ENCODE measurements at places on chromosomes 5 and 9.

- DNase-seq: no peak
Measured at GRCh38 chr5:1200495-1201326, 684 bp upstream of the SLC6A19 start.

DNA sequence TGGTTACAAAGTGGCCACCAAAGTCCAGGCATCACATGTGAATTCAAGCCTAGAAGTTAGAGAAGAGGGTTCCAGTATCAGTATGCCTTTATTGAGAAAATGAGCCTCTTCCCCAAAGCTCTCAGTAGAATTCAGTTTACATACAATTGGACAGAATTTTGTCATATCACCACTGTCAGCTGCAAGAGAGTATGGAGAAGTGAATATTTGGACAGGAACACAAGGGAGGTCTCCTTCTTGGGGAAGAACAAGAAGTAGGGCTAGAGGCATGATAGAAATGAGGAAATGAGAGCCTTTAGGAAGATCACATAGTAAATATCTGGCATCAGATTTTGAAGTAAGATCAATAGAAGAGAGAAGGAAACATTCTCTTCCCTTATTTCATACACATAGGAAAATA is 27.8 kb upstream of the VLDLR start:
- no peak for DNase-seq

GRCh38 chr5:169374761-169375160 is 73.8 kb upstream of the SLIT3 start:
- DNase-seq: no peak

- DNase-seq: no peak
Measured at GRCh38 chr9:96500696-96501632, 51.0 kb downstream of the HABP4 start.

DNA sequence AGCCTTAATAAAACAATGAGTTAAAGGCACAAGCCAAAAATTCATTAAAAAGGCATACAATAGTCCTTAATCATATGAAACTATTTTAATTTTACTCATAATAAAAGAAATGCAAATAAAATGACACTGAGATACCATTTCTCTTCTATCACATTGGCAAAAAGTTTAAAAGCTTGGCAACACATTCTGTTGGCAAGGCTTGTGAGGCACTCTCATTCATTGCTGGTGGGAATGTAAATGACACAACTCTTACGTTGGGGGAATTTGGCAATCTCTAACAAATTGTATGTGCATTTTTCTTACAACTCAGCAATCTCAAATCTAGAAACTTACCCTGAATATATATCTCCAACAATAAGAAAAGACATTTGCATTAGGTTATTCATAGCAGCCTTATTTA is 111.6 kb downstream of the PRELID2 start:
- no peak for DNase-seq

DNA sequence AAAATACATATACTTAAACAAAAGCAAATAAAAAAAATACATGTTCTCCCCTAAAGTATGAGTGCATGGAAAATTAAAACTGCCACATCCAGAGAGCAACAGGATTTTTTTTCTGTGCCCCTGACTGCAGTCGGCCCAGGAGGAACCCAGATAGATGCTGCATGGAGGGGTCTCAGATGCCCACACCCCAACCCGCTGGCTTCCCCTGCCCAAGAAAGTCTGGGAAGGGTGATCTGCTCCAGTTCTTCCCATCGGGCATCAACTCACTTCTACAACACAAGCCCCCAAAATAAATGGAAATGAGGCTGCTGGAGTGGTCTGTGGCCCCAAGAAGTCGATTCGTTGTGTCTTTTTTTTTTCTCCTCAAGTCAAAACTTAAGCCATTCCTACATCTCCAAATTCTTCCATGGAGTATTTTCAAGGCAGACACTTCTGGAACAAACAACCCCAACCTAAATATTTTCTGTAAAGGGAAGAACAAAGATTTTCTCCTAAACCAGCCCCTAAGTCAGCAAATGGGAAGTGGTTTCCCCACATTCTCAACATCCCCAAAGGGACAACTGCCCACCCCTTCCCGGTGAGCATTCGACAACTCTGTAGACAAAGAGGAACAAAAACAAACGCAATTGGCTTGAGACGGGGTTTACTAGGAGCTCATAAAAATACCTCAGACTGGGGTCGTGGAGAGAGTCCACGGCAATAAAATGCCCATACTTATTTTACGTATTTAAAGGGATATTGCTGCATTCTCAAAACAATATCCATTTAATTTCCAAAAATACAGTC is 46.7 kb downstream of the ROR2 start:
- DNase-seq: no peak

- no peak for DNase-seq
Measured at GRCh38 chr5:172199446-172199845, 5.5 kb downstream of the EFCAB9 start.

DNA sequence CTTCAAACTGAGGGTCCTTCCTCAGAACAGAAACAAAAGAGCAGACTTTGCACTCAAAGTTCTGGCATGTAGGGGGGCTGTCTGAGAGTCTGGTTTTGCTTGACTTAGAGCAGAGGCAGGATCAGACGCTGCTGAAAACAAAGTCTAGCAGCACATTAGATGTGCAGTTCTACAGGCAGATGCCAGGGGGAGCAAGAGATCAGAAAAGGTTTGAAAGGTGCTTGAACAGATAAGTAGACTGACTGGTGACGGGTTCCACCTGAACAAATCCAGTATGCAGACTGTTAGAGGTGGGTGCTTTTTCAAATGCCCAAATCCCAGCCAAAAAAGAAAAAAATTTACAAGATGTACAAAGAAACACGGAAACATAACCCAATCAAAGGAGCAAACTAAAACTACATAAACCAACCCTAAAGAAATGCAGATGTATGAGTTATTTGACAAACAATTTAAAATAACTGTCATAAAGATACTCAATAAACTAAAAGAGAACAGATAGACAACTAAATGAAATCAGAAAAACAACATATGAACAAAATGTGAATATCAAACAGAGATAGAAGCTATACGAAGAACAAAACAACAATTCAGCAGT is 194.7 kb upstream of the FREM1 start:
- no peak for DNase-seq

GRCh38 chr9:111943746-111944145 is 47.1 kb downstream of the UGCG start:
- DNase-seq: no peak

DNA sequence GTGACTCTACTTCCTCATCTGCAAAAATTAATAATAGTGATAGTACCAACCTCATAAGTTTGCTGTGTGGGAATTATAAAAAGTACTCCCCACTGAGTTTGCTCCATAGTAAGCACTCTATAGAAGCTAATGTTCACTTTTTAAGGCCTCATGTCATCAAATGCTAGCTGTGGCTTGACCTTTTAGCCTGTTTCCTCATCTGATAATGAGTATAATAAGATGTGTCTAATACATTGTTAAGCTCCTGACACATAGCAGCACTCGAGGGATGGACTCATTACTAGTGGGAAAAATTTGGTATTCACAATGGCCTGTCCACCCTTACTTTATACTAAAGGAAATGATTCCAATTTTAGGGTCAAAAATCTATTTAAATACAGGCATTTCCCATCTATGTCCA is 26.1 kb upstream of the CAST start:
- DNase-seq: no peak

- no peak for DNase-seq
Measured at GRCh38 chr5:67053229-67053628, 143.4 kb downstream of the CD180 start.

- peak; percentile 66 for DNase-seq
Measured at GRCh38 chr9:128011071-128011817, 30.5 kb upstream of the EEIG1 start.

GRCh38 chr5:173627860-173628392 is 11.5 kb upstream of the BOD1 start:
- no peak for DNase-seq

- DNase-seq: no peak
Measured at GRCh38 chr9:134436911-134437310, 110.7 kb downstream of the RXRA start.

GRCh38 chr9:135216236-135216635 is 128.8 kb downstream of the OLFM1 start:
- no peak for DNase-seq

- DNase-seq: no peak
Measured at GRCh38 chr9:91766315-91767069, 183.5 kb downstream of the ROR2 start.

GRCh38 chr9:114122136-114123027 is 23.3 kb upstream of the KIF12 start:
- DNase-seq: no peak

- no peak for DNase-seq
Measured at GRCh38 chr9:72462340-72462739, 59.1 kb upstream of the TMC1 start.

DNA sequence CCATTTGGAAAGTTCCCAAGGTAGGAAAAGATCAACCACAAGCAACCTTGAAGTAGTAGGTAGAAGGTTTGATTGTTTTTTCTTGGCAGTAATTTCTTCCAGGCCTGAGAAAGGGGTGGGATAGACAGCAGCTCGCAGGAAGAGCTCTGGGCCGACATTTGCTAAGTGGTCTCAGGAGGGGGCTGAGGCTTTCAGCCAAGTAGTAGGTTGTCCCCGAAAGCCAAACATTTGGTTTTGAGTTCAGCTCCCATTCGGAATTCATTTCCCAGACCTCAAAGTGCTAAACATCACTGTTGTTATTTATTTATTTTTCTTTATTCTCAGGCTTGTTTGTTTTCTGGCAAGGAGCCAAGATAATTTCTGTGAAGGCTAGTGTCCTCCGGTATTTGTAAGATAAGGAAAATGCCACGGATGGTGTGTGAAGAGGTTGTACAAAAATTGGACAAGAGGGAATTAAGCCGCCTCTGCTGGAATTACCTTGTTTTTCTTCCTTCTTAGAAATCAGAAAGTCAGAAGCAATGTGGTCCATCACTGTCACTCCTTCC is 112.1 kb downstream of the KIF4B start:
- DNase-seq: no peak

- no peak for DNase-seq
Measured at GRCh38 chr5:14208071-14209021, 65.2 kb downstream of the TRIO start.

GRCh38 chr5:123264394-123264793 is 158.8 kb downstream of the CEP120 start:
- no peak for DNase-seq

GRCh38 chr5:175689147-175689991 is 31.5 kb downstream of the HRH2 start:
- DNase-seq: no peak

- no peak for DNase-seq
Measured at GRCh38 chr5:175489693-175490443, 11.5 kb downstream of the SFXN1 start.

DNA sequence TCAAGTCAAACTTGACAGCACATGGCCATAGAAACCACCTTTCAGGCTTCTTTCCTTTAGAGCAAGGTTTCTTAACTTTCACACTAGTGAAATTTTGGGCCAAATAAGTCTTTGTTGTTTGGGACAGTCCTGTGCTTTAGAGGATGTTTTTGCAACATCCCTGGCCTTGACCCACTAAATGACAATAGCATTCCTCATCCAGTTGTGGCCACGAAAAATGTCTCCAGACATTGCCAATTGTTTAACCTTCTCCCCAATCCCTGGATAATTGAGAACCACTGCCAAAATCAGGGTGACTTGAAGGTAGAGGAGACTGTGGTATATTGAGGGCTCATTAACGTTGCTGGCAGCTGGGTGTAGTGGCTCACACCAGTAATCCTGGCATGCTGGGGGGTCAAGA is 72.0 kb downstream of the ALDH1A1 start:
- no peak for DNase-seq

DNA sequence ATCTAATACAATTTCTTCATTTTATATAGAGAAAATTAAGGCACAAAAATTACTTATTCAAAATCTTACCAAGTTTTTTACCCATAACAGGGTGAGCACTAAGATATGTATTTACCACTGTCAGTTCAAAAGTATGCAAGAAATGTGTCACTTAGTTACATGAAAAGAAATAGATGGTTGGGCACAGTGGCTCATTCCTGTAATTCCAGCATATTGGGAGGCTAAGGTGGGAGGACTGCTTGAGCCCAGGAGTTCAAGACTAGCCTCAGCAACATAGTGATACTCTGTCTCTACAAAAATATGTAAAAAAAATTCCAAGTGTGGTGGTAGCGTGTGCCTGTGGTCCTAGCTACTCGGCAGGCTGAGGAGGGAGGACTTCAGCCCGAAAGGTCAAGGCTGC is 19.4 kb downstream of the YIPF5 start:
- DNase-seq: no peak

- DNase-seq: no peak
Measured at GRCh38 chr5:18546591-18546990, 912.3 kb downstream of the TAF11L14 start.

GRCh38 chr5:135657536-135658305 is 78.9 kb upstream of the CXCL14 start:
- no peak for DNase-seq

- DNase-seq: no peak
Measured at GRCh38 chr5:174418809-174419539, 305.4 kb upstream of the MSX2 start.

GRCh38 chr5:53009816-53010215 is 20.7 kb downstream of the ITGA2 start:
- no peak for DNase-seq

DNA sequence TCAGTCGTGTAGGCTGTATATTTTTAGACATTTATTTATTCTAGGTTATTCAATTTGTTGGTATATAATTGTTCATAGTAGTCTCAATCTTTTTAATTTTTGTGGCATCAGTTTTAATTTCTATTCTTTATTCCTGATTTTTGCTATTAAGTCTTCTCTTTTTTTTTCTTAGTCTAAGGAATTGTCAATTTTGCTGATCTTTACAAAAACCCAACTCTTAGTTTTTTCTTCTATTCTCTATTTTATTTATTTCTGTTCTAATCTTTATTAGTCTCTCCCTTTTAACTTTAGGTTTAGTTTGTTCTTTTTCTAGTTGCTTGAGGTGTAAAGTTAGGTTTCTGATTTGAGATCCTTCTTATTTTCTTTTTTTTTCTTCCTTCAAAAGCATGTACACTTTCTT is 152.5 kb downstream of the FANCC start:
- no peak for DNase-seq

GRCh38 chr5:86070719-86071118 is 547.0 kb upstream of the COX7C start:
- no peak for DNase-seq

- DNase-seq: peak; percentile 11
Measured at GRCh38 chr5:1765141-1765879, 34.3 kb downstream of the MRPL36 start.

GRCh38 chr9:33429256-33429985 is 18.0 kb downstream of the AQP3 start:
- no peak for DNase-seq

DNA sequence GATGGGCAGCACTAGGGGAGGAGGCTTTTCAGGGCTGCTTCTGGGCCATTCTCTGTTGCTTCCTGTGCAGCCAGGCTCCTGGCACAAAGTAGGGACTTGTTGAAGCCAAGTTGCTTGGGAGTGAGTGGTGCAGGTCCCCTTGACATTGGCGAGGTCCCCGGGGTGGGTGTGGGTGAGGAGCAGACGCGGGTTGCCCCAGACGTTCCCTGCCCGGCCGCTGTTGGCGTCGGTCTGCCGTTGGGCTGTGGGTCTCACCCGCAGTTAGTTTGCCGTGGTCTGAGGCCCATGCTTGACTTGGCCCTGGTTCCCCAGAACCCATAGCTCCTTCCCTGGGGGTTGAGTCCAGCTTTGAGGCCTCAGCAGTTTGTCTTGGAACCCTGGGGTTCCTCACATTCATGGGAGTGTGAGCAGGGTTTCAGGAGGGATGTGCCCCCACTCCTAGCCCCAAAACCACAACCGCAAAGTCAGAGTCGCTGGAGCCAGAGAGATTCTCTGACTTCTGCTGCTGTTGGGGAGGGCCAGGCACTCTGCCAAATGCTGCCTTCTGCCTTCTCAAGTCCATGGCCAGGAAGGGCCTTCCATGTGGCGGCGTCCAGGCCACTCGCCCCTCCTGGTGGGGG is 77.5 kb downstream of the RXRA start:
- peak; percentile 69 for DNase-seq
